ENCODE measurements at places on chromosomes 4 and X. TPM values are rescaled to one million over a fixed set of nuclear protein-coding genes. Genes with fewer than 3 reads are reported as not detected.
A peak's percentile ranks its signal among the peaks of the same experiment; 100 is the strongest.

SNCA gene
- 1.3 TPM for total RNA-seq

TRIM60 gene
- not detected for total RNA-seq

CD38 gene
- 10.1 TPM for total RNA-seq

F8A1 gene
- 39.1 TPM for total RNA-seq

- no peak for DNase-seq
These were observed 137.2 kb upstream of the ARHGEF9 start for GRCh38 chrX:63922221-63922620.

DNA sequence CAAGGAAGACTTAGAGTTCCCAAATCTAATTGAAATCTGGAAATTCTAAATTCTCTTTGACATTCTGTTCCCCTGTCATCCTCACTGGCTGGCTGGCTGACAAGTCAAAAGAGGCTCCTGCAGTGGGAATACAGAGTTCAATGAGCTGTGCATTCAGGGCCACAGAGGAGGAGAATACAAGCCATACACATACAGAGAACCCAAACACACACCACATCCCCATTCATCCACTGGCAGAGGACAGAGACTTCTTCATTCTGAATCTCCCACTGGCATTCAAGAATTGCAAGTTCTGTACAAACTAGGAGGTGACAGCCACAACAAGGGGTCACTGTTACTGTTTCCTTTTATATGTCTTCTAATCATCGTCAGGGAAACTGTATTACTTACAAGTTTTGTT is 49.7 kb downstream of the SAT1 start:
- no peak for DNase-seq

GRCh38 chr4:16824278-16824806 is 74.1 kb downstream of the LDB2 start:
- DNase-seq: no peak

DNA sequence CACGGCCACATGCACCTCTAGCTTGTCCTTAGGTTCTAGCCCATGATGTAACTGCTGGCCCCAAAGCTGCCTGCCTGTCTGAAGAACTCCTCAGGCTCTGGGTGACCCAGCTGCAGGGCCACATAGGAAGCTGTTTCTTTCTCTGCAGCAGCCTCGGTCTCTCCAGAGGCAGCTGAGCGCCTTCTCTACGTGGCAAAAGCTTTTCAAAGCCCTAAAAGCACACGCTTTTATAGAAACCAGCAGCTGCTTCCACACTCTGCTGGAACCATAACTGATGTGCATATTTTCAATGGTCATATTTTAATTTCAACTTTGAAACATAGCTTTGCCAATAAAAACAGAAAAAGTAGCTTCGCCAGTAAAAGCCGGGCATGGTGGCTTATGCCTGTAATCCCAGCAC is 37.4 kb downstream of the FAM53A start:
- DNase-seq: no peak

- DNase-seq: peak; percentile 16
These were observed 84.7 kb downstream of the HPRT1 start for GRCh38 chrX:134544513-134545151.

- no peak for DNase-seq
These were observed 106.3 kb upstream of the TNIP3 start for GRCh38 chr4:121270389-121270788.

GRCh38 chr4:61336916-61337315 is 136.8 kb downstream of the ADGRL3 start:
- DNase-seq: no peak

DNA sequence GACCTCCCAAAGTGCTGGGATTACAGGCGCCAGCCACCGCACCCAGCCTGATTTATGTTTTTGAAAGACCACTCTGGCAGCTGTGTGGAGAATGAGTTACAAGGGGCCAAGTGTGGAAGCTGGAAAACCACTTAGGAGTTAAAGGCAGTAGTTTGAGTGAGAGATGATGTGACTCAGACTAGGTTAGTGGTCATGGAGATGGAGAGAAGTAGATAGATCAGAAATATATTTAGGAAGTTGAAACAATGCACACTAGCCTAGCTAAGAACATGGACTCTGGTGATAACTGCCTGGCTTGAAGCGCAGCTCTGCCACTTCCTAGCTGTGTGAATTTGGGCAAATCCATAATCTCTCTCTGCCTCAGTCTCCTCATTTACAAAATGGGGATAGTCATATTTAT is 11.9 kb upstream of the RBMX start:
- DNase-seq: no peak

DNA sequence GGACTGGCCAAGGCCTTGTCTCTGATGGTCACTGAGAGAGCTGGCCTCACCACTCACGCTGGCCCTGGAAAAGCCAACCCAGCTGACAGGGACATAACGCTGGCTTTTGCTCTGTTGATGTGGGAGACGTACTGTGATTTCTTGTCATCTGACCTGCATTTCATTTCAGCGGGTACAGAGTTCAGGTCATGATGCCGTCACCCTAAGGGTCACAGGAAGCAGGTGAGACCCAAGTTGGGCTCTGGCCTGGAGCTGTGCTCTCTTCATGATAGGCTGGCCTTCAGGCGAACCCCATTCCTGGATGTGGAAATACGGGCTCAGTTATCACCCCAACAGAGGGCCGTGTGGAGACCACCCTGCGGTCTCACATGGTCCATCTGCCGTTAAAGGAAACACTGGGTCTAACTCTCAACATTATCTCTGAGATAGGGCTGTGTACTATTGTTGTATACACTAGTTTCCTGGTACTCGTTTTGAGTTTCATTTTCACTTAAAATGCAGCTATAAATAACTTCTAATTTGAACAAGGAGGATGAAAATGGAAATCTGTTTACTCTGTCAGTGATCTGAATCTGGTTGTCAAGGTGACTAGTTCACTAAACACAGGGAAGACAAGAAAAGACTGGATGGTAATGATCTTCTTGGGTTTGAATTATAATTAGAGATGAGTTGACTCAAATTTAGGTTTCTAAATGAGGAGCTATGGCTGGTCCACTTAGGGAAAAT is 89.1 kb downstream of the TBC1D9 start:
- DNase-seq: no peak

Data from B cell (primary cell).